Left kidney (tissue), 8 donors: ENCODE measurements at places on chromosomes 3 and 15. TPM values are rescaled to one million over a fixed set of nuclear protein-coding genes. Genes with fewer than 3 reads are reported as not detected.

DNA sequence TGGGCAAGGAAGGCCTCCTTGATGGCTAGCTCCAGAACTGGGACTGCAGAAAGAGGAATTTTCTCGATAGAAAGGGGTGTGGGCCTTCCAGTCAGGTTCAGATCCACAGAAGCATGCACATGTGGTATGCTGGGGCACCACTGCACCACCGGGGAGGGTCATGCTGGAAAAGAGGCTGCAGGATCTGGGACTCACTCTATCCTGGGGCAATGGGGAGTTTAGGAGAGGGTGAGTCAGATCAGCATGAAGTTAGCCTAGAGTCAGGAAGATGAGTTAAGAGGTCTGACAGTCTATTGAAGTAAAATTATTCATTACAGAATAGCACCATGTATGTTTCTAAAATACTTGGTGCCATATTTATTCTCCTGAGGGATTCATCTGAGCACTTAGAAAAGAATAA, 130.2 kb upstream of the TOPAZ1 start:
- DNase-seq: no peak

GRCh38 chr3:14874784-14875183, 56.0 kb downstream of the FGD5 start:
- no peak for DNase-seq

GRCh38 chr15:91844928-91845327, 8.6 kb upstream of the SLCO3A1 start:
- DNase-seq: no peak

DNA sequence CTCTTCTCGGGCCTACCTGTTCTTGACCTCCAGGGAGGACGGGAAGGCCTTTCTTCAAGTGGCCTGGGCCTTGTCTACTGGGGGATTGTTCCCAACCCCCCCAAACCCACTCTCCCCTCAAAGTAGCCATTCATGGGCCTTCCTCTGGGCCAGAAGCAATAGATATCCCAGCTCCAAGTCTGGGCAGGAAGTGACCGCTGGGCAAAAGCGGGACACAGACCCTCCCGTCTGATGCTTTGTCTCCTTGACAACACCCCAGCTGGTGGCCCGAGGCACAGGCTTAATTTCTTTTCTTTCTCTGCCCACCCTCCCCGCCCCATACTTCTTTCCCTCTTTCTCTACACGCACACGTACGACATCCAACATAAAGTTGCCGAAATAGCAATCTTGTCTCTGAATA, 41.4 kb upstream of the FEZF2 start:
- DNase-seq: no peak

DNA sequence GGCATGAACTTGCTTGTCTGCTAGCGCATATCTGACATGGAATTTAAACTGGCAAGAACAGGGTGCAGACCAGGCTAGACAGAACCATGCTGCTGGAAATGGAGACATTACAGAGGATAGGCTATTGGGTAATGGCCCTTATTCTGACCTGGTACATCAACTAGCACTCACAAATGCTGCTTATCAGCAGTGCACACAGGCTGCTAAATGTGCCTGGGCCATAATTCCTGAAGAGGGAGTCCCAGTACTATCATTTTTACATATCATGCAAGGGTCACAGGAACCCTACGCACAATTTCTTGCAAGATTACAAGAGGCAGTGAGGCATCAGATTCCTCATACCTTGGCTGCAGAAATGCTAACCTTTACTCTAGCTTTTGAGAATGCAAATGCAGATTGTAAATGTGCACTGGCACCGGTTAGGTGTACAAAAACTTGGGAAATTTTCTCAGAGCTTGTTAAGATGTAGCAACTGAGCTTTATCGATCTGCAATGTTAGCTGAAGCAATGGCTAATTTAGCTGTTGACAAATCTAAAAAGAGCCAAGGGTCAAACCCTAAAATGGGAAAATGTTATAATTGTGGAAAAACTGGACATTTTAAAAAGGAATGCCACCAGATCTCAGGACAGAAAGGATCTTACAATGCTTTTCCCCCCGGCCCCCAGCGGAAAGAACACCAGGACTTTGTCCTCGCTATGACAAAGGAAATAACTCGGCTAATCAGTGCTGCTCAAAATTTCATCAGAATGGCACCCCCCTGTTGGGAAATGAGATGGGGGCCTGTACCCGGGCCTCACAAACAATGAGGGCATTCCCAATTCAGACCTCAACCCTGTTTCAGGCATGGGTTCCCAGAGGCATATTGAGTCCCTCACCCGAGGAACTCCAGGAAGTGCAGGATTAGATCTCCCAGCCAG, 21.1 kb downstream of the CCRL2 start:
- no peak for DNase-seq

- DNase-seq: no peak
These were observed 1.0 kb upstream of the DLL4 start for GRCh38 chr15:40927873-40928806.

Gene TTLL13
- 0.45 TPM for polyA plus RNA-seq
